Activated gamma-delta T cell (primary cell): ENCODE measurements at places on chromosomes 3 and 15.

- DNase-seq = no peak
Observed at GRCh38 chr3:49940667-49941249, 808 bp downstream of the RBM6 start.

- no peak for DNase-seq
Observed at GRCh38 chr3:71641674-71642073, 58.1 kb upstream of the FOXP1 start.

- DNase-seq = no peak
Observed at GRCh38 chr3:149619136-149619535, 38.7 kb downstream of the WWTR1 start.

GRCh38 chr15:89179966-89180875 is 41.2 kb downstream of the RLBP1 start:
- no peak for DNase-seq

- no peak for DNase-seq
Observed at GRCh38 chr3:115651087-115651486, 27.8 kb downstream of the GAP43 start.

GRCh38 chr3:187343670-187344069 is 24.5 kb upstream of the RTP4 start:
- DNase-seq = no peak

DNA sequence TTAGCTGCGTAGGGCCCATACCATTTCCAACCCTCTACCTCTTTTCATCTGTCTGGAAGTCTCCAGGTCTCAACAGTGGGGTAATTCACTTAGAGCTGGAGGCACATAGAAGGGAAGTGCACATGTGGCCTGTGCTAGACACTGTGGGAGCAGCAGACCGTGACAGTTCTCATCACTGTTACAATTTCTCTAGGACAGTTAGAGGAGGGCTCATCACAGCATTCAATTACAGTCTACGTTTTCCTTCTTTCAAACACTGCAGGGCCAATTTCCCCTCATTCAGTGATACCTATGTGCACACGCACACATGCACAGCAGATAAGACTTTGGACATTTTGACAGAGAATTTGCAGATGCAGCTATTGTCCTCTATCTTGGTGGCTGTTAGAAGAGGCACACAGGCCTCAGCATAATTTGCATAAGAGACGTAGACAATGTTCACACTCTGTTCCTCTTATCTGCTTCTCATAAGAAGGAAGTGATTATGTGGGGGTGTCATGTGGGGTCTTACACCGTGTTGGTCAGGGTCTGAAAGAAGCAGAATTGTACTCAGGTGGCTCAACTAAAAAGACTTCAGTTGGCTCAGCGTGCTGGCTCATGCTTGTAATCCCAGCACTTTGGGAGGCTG is 12.6 kb upstream of the HRG start:
- DNase-seq = no peak

DNA sequence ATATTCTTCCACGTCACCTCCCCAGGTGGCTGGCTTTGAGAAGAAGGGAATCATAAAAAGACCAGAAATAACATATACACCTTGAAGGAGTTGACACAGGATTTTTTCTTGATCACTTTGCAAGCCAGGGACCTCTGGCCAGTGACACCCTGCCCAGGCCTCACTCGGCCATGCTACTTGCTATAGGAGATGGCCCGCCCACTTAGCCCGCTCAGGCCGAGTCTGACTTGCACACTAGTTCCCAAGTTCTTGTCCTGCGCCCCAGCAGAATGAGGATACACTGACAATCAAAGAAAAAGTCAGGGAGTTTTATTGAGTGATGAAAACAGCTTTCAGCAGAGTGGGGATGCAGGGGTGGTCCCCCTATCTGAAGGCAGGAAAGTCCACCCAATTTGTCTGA is 1046.1 kb upstream of the CFAP20DC start:
- DNase-seq = no peak

DNA sequence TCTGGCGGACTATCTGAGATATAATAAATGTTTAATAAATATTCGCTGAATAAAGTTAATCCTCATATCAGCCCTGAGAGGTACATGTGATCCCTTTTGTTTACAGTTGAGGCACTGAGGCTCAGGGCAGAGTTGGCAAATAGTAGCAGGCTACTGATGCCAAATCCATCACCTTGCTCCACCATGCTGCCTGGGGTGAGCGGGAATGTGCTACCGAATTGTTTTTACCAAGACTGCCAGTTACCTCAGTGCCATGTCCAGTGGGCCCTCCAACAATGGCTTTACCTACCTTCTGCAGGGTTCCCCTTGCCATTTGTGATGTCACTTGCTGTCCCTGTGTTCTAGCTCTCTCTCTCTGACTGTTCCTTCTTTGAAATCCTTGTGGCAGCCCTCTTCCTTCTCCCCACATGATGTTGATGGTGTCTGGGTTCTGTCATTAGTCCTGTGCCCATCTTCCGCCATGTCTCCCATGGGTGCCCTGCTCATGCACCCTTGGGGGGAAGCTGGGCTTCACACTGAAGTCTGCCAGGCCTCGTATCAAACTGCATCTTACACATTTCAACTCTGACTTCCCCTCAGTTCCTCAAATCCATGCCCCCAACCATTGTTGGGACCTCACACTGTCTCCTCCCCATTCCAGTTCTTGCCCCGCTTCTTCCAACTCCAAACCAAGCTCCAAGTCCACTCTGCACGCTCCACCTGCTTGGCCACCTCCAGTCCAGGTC is 35.4 kb downstream of the SLCO2A1 start:
- no peak for DNase-seq

GRCh38 chr3:25166016-25166415 is 262.0 kb upstream of the RARB start:
- no peak for DNase-seq

DNA sequence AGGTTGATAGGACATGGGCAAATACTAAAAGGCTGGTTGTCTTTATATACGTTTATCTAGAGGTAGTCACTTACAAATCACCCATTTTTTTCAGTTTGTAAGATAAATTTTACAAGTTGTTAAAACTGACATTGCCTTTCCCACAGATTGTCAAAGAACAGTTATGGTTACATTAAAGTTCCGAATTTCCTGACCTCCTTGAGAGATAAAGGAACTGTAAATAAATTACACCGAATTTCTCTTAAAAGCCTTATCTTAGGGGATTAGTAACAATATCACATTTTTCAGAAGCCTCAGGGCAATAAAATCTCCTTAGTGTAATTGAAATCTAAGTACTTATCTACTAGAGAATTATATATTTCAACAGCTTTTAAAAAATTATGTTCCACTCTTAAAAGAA is 49.5 kb downstream of the ZPLD1 start:
- DNase-seq = no peak

DNA sequence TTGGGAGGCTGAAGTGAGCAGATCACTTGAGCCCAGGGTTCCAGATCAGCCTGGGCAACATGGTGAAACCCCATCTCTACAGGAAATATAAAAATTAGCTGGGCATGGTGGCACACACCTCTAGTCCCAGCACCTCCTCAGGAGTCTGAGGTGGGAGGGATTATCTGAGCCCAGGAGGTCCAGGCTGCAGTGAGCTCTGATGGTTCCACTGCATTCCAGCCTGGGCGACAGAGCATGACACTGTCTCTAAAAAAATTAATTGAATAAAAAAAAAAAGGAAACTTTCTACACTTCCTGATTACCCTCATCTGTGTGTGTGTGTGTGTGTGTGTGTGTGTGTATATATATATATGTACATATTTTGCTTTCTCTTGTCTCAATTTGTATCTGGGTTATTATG is 31.4 kb downstream of the DIPK2A start:
- no peak for DNase-seq

DNA sequence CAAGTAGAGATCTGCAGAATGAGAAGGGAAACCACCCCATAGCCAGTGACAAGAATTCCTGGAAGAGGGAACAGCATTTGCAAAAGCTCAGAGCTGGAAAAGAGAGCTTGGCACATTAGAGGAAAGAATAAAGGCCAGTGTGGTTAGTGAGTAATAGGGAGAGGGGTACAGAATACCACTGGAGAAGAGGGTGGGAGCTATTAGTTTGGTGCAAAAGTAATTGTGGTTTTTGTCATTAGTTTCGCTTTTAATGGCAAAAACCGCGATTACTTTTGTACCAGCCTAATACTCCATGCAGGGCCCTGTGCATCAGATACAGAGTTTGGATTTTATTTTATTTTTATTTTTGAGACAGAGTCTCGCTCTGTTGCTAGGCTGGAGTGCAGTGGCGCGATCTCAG is 9.8 kb downstream of the SLC24A1 start:
- no peak for DNase-seq

- DNase-seq = no peak
Observed at GRCh38 chr15:89963301-89964231, 37.6 kb upstream of the ZNF710 start.
